Naive thymus-derived CD8-positive, alpha-beta T cell (primary cell): ENCODE measurements at places on chromosomes 1 and 21. TPM values are rescaled to one million over a fixed set of nuclear protein-coding genes. Genes with fewer than 3 reads are reported as not detected.

The EDARADD gene
- 0.68 TPM for total RNA-seq

The SPRR1A gene
- total RNA-seq = not detected

The AMY2B gene
- total RNA-seq = 63.1 TPM

- peaks cover 3% of the 10 kb centered on the region for H3K36me3 ChIP-seq
- peaks cover 8% of the 10 kb centered on the region for H3K27me3 ChIP-seq
- H3K4me3 ChIP-seq = no peak overlapping the region
Measured at GRCh38 chr1:101567582-101568189, 330.9 kb downstream of the S1PR1 start.

DNA sequence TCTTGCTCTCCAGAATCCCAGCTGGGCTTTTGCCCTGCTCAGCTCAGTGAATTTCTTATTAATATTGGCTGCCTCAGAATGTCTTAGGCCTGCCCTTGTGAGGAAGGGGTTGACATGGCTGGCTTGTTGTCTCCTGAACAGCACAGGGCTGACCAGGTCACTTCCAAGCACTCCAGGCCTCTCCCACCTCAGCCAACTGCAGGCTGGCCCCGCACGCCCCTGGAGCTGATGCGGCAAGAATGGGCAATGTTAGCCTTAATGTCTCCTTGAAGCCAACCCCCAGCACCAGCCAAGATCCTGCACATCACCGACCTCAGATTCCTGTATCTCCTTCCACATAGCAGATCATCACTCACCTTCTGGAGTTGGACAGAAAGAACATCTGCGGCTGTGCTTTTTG, 598.6 kb downstream of the AJAP1 start:
- no peaks in the 10 kb centered on the region for H3K4me1 ChIP-seq
- no peak overlapping the region for H3K27ac ChIP-seq
- H3K27me3 ChIP-seq = no peaks in the 10 kb centered on the region
